GM12878 (cell line): ENCODE measurements at places on chromosomes 3 and 15. TPM values are rescaled to one million over a fixed set of nuclear protein-coding genes. Genes with fewer than 3 reads are reported as not detected.

DNA sequence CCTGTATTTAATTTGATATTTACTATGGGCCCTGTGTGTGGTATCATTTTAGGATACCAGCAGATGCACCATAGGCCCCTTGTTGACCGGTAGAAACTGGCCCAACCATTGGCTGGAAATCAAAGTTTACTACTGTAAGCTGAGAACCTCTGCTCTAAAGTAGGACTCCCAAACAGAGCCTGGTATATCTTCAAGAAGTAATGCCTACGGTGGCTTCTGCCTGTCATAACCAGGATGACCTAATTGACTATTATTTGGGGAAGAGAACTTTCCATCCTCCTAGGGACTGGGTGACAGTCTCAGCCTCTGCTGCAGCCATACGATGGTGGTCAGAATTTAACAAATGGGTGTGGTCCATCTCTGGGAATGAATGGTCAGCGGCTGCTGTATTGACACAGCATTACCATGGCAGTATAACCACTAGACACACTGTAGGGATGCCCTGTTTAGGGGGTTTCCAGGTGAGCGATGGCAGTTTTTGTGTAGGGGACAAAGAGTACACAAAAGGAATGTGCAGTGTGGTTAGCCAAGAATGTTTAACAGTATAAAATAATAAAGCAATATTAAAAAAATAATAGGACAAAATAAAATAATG, 37.3 kb downstream of the RARB start:
- no peak for DNase-seq

DNA sequence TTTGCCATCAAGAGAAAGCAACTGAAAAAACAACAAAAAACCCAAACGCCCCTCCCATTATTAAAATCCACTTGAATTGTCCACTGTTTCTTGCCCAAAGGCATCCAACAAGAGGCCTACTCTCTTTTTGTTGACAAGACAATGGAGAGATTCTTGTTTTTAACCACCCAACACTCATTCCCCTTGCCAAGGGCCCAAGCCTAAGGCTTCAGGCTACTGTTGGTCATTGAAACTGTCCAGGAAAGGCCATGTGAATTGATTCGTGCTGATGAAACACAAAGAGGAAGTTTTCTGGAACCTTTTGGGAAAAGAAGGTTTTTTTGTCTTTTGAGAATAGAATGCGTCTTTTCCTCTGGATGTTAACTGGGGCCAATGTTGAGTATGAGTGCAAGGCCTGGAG, 157.4 kb upstream of the PFN2 start:
- no peak for DNase-seq

DNA sequence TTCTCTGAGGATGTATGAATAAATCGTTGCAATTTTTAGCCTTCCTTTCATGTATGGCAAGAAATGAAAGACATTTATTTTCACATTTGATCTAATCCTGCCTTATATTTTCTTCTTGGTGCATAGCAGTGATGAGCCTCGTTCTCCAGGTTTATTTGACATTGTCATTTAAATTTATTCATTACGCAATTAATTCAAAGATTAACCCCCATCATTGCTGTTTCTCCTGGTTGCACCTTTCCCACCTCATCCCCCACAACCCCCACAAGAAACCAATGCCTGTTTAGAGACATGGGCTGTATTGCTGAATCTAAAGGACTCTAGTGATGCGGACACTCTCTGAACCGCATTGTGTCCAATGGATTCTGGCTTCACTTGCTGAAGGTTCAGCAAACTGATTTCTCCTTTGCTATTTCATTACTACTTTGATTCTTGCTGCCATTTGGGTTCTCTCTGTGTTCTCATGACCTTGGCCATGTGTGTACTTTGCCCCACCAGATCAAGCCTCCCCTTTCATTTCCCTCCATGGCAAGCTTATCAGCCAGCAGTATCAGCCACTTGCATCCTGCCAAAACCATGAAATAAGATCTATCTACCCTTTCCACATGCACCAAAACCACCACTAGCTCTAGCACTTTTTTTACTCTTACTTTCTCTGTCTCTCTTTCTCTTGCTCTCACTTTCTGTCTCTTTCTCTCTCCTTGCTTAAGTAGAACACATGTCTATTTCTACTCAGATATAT, 382.7 kb downstream of the GBE1 start:
- DNase-seq = no peak

GRCh38 chr15:31481142-31481541, 154.5 kb downstream of the KLF13 start:
- DNase-seq = no peak

GRCh38 chr3:193029800-193030199, 112.1 kb upstream of the MB21D2 start:
- no peak for DNase-seq

DNA sequence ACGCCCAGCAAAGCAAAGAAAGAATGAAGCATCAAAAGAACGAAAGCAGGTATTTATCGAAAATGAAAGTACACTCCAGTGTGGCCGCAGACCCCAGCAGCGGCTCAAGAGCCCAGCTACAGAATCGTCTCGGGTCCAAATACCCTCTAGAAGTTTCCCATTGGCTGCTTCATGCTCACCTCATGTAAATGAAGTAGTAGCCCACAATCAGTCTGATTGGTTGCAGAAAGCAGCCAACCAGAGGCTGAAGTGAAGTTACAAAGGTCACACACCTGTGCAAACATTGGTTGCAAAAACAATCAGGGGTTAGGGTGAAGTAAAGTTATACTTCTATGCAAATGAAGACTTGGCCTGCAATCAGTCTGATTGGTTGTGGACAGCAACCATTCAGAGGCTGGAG, 32.0 kb downstream of the SV2B start:
- no peak for DNase-seq

The GRIP2 gene
- not detected in 2 replicates for total RNA-seq
